ENCODE measurements at places on chromosomes 4 and X.

DNA sequence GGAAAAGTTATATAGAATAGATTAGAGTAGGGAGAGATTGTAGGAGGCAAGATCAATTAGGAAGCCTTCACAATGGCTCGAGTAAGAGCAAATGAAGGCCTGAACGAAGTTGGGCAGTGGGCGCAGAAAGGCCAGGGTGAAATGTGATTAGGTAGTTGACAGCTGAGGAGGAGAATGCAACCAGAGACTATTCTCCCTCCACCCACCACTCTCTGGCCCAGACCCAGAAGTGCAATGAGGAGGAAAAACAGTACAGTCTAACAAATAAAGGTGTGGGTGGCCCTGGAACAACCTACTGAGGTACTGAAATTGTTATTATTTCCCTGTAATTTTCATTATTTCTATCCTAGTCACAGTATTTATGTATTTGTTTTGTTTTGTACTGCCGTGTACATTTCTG lies 176.7 kb downstream of the SLC39A8 start:
- no peak for DNase-seq

DNA sequence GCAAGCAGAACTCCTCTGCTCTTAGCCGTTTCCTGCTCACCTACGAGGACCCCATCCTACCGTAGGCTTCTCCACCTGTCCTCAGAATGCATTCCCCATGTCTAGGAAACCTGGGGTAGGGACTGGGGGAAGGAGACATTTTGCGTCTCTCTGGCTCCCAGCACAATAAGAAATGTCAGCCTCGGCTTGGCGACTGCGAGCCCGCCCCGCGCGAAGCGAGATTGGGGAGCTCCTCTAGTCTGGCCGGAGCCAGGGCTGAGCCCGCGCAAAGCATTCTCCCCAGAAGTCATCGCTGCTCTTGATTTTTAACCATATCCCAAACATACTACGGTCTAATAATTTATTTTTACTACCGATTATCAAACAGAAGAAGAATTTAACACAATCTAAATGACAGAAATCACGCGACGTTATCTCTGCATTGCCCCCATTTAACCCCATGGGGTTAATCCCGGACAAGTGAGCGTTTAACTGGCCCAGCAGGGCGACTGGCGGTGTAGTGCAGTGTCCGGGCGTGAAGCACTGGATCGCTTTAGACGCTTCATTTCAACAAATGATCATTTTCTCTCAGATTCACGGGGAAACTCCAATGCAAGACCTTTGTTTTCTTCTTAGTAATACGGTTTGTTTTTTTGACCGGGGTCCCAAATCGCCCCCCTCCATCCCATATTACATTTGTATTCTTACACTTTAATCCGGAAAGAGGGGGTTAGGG lies 8.0 kb upstream of the PITX2 start:
- DNase-seq: no peak

DNA sequence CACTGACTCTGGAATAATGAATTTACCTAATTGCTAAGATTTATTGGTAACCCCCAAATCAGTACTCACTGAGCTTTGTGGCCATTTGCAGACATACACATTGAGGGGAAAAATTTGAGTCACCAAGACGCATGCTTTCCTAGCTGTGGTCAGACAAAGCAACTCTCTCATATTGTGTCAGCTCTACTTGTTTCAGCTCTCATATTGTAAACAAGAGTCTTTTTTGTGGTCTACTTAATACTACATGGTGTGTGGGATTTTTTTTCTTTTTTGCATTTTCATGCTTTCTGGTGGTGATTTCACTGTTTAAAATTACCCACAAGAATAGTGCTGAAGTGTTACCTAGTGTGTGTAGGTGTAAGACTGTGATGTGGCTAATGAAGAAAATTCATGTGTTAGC lies 428.2 kb upstream of the GALNT7 start:
- DNase-seq: no peak

DNA sequence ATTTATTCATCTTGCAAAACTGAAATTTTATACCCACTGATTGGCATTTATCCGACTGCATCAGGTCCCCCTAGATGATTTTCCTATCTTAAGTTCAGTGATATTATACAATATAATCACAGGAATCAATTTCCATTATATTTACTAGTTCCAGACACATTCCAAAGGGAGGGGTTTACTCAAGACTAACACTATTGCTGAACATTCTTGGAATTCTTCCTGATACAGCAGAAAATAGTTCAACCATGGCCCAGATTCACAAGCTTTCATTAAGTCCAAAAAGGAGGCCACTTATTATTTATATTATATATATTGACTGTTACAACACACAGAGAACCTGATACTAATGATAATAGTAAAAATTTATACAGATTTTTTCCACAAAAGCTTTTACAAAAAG lies 2353.6 kb downstream of the PCDH7 start:
- DNase-seq: no peak

GRCh38 chr4:1409079-1409478 lies 2.8 kb upstream of the NKX1-1 start:
- DNase-seq: no peak

DNA sequence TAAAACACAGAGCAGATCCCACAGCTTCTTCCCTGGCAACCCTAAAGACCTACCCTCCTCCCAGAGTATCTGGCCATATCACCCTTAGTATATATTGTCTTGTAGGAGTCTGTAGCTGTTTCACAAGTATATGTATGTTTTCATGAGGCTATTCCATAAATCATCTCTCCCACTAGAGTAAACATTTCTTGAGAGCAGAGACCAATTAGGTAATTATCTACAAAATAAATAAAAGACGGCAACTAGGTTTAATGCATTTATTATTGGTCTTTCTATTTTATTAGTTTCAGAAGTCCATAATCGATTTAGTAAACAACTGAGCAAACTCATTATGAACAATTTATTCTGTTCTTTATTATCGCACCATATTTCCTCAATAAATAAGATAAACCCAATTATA lies 7.0 kb downstream of the ACOT9 start:
- DNase-seq: no peak

GRCh38 chrX:50721764-50722521 lies 92.1 kb downstream of the SHROOM4 start:
- DNase-seq: no peak

- no peak for DNase-seq
These were observed 44.3 kb downstream of the TASL start for GRCh38 chrX:30533266-30533665.

DNA sequence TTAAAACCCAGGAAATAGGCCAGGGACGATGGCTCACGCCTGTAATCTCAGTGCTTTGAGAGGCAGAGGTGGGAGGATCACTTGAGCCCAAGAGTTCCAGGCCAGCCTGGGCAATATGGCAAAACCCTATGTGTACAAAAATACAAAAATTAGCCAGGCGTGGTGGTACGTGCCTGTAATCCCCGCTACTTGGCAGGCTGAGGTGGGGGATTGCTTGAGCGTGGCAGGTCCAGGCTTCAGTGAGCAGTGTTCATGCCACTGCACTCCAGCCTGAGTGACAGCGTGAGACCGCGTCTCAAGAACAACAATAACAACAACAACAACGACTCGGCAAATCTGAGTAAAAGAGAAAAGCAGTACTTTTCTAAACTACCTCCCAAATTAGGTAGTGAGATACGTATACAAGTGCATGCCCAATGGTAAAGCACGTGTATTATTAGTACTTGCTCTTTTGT lies 13.0 kb upstream of the NDUFC1 start:
- DNase-seq: no peak

DNA sequence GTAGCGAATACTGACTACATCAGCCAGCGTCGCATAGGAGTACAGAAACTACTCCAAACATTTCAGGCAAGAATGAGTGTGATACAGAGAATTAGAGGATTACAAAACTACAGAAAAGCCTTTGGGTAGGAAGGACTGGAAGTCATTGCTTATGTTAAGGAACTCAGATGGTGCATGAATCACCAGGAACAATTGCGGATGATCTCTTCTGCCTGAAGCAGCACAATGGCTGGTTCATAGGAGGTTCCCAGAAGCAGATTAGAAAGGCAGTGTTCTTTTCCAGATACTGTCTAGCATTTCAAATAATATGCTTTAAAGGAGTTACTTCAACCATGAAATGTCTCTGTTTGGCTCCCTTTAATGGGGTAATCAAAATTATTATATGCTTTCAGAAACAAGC lies 42.5 kb upstream of the MAP9 start:
- no peak for DNase-seq

DNA sequence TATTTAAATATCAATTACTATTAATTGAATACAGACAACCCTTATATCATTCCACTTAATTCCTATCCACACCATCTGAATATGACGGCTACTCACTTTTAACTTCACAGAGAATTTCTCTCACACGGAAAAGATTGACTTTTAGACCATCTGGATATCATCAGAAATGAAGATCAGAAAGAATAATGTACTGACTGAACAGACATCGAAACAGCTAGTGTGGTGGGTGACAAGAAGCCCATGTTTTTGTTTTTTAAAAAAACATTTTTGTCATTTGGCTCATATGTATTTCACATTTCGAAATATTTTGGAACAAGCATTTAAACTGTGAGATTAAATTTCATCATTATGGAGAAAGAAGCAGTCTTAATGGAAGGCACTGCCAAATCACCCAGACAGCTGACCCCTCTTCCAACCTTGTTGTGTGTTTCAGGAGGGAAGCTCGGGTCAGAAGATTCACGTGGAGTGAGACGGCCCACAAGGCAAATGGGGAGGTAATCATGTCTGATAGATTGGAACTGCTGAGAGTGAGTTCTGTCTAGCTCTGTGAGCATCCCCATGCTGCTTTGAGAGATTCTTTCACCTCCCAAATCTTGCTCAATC lies 204.2 kb upstream of the RASGEF1B start:
- no peak for DNase-seq

DNA sequence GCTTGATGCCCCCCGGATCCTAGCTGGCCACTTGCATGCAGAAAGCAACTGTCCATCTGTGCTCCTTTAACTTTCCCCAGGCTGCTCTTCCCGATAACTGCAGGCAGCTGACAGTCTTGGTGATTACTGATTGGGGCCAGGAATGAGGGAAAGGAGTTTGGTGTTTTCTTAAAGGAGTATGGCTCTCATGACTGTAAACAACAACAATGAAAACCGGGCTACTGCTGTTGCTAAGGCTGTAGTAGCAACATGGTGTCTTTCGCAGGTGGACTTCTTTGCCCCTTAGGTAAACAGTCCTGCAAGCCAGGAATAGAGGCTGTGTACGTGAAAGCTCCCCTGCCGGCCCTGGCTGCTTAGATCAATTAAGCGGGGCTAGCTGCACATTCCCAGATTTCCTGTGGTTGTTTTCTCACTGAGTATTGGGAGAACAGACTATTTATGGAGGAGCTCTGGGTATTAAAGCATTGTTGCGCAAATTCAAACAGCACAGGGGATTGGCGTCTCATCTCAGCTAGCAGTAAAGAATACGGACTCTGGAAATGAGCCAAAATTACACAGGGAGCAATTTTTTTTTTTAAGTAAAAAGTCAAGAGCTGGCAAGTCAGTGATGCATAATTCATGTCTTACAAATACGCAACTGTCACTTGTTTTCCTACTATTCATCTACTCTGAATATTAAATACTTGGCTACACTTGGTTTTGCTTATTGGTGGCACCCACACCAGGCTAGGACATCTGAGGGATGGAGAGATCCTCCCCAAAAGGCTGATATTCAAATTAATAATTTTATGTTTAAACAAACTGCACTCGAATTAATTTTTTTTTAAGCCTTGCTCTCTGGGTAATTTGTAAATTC lies 61.6 kb upstream of the NAP1L5 start:
- DNase-seq: no peak

GRCh38 chr4:105059337-105059736 lies 87.3 kb upstream of the TET2 start:
- DNase-seq: no peak

DNA sequence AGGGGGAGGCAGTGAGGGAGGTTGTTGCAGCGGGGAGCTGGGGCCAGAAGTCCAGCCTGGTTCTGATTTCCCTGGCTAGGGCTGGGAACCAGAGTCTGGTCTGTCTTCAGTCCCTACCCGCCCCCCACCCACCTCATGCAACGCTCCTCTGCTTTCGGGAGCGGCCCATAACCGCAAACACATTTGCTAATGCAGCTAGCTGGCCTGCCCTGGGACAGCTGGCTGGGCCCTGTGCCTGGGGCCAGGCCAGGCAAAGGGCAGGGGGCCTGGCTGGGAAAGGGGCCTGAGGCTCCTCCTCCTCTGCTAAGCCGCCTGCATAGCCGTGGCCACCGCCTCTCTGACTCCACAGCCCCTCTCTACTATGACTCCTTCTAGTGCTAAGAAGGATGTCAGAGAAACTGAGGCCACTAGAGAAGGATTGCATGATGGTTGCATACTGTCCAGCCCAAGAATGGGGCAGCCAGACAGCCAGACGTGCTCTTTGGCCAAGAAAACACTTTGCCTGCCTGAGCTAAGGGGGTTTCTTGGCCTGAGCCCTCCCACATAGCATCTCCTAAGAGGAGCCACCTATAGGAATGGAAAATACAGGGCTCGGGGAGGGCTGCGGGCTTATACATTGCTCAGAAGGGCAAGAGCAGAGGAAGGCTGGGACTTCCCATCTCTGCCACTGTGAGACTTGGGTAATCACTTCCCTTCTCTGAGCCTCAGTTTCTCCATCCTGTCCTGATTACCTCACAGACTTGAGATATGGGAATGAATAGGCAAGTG lies 76.9 kb downstream of the PJA1 start:
- DNase-seq: no peak

DNA sequence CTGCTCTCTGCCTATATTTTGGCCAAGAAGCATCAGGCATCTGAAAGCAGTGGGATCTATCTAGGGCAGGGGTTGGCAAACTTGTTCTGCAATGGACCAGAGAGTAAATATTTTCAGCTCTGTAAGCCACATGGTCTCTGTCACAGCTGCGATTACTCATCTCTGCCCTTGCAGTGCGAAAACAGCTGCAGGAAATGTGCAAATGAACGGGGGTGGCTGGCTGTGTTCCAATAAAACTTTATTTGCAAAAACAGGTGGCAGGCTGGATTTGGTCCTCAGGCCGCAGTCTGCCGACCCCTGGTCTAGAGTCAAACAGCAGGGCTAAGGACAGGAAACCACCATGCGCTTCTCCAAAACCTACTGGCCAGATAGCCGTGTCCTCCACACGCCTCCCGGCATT lies 48.6 kb downstream of the ACOX3 start:
- no peak for DNase-seq

DNA sequence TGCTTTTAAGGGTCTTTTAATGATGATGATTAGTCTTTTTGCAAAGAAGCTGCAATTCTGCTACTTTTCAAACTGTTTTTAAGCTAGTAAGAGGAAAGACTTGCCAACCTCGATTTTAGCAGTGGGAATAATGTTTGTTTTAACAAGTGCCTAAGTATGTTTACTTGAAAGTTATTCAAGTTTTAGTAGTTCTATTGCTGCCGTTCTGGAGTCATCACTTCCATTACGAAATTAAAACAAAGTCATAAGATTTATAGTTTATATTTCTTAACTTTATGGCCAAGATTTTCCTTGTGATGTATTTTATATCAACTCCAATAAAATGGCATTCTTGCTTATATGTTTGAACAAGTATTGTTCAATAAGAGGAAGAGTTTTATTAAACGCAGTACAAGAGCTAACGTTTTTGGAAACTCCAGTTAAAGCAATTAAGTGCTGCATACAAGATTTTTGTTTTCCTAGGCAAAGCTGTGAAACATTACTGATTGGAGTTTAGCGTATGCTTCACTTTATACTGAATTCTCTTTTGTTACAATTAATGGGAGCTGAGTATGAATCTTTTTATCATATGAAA lies 211.3 kb downstream of the TENM3 start:
- DNase-seq: no peak

GRCh38 chr4:85402371-85402770 lies 72.6 kb upstream of the ARHGAP24 start:
- DNase-seq: no peak
